EH (cell line): ENCODE measurements at places on chromosomes 7 and 10.

GRCh38 chr7:128073671-128074310, 42.6 kb upstream of the LRRC4 start:
- no peak for DNase-seq

GRCh38 chr10:97597778-97598177, 8.3 kb downstream of the C10orf62 start:
- DNase-seq, result peak; percentile 10

- DNase-seq, result peak; percentile 51
Measured at GRCh38 chr7:136976504-136977251, 108.2 kb downstream of the CHRM2 start.

GRCh38 chr7:137772316-137772715, 74.5 kb downstream of the DGKI start:
- DNase-seq, result peak; percentile 48

- no peak for DNase-seq
Measured at GRCh38 chr10:110985497-110986275, 66.3 kb downstream of the SHOC2 start.

DNA sequence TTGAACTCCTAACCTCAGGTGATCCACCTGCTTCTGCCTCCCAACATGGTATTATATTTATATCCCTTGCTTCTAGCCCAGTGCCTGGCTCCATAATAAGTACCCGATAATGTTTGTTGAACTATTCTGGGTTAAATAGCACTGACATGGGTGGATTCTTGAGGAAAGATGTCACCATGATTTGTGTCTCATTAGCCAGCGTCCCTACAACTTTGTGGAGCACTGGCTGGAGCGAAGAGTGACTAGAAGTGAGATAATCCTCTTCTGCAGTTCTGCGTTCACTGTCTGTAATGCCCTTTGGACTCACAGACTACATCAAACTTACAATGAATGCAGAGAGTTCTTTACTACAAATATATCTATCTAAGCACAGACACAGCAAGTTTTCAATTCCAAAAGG, 16.9 kb upstream of the AKR1E2 start:
- DNase-seq, result peak; percentile 17

GRCh38 chr10:124570646-124571045, 109.0 kb downstream of the LHPP start:
- no peak for DNase-seq

GRCh38 chr10:112279433-112279832, 3.8 kb upstream of the TECTB start:
- DNase-seq, result no peak
